Sciatic nerve (tissue), 2 donors: ENCODE measurements at places on chromosomes 16 and 17. TPM values are rescaled to one million over a fixed set of nuclear protein-coding genes. Genes with fewer than 3 reads are reported as not detected.

PPP1R1B gene
- 3.3 TPM for total RNA-seq

DPEP1 gene
- not detected for total RNA-seq

DNA sequence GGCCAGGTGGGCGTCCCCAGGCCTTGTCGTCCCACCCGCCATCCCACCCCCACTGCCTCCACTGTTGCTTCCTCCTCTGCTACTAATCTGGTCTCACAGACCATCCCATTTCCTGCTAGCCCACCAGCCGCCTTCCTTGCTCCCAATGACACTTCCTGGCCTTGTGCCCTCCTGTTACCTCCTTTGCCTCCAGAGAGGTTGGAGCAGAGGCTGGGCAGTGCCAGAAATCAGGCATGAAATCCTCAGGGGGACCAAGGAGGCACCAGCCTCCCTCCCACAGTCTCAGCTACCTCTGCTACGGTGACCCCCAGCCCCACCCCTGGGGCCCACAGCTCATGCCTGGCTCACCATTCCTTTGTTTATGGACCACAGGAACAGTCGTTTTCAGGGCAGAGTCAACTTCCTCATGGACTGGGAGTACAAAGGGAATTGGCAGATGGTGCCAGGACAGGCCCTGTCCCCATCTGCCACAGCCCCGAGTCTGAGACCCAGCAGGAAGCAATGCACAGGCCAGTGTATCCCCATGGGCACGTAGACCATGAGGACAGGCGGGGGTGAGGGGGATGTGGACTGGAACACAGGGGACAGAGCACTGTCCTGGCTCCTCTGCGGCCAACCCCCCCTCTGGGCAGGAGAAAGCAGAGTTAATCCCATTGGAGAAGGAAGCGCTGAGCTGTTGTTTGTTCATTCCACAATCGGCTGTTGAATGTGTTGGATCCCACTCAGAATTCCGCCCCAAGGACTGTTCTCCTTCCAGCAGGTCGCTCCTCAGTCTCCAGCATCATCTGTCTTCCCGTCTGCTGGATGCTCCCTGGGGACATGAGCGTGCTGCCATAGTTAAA lies 2.2 kb upstream of the CDH5 start:
- peak; percentile 76 for DNase-seq

ELOB gene
- total RNA-seq = 228 TPM

C16orf96 gene
- total RNA-seq = 0.22 TPM
